Right renal pelvis (tissue), 4 donors: ENCODE measurements at places on chromosomes 2 and 18. TPM values are rescaled to one million over a fixed set of nuclear protein-coding genes. Genes with fewer than 3 reads are reported as not detected.

DNA sequence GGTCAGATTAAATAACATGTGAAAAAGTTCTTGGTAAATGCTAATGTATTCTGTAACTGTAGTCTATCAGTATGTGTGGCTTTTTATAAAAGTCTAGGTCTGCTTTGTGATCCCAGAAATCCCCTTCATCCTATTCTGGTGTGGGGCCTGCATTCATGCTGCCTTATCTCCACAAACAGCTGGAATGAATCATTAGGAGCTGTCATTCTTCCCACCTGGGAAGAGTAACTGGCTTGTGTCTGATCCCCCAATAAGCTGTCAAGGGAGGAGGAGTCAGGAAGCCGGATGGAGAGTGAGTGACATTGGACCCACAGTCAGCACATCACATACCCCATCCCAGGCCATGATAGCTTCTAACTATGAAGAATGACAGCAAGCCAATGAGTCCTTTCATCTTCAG is 81.1 kb upstream of the EPHA4 start:
- DNase-seq: no peak

DNA sequence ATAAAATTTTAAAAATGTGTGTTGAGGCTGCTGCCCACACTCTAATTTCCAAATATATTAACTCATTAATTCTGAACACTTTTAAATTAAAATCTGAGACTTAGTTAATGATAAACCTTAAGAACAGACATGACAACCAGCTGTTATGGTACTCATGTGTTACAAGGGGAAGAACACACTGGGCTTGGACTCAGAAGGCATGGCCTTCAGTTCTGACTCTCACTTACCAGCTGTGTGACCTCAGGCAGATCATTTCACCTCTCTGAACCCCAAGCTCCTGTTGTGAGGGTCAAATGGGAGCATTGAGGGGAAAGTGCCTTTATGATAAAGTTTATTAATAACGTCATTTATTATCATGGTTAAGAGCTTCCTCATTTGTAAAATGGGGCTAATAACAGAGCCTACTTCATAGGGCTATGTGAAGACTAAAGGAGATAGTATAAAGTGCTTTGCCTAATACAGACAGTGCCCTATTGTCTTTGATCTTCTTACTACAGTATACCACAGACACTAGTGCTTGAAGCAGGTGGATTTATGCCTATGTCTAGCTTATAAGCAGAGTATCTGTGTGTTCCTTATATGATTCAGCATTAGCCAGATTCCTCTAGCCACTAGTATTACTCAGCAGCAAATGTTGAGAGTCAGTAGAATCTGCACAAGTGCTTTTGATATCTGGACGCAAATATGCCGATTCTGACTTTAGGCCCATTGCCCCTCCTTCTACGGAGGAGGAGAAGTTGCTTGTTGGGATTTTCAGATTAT is 99.6 kb downstream of the SGPP2 start:
- no peak for DNase-seq

GRCh38 chr2:227657199-227657845 is 9.3 kb upstream of the SCYGR5 start:
- DNase-seq: no peak

GRCh38 chr18:6547476-6547875 is 132.8 kb upstream of the L3MBTL4 start:
- no peak for DNase-seq

- peak; percentile 42 for DNase-seq
These were observed 88.2 kb downstream of the GALNT14 start for GRCh38 chr2:31049916-31050588.

GRCh38 chr18:77804382-77804781 is 554.7 kb downstream of the GALR1 start:
- DNase-seq: no peak

The RRM2 gene
- 59.7 TPM for polyA plus RNA-seq

The ACSL3 gene
- polyA plus RNA-seq: 64.4 TPM
